ENCODE measurements at places on chromosomes 13 and 19.
A peak's percentile ranks its signal among the peaks of the same experiment; 100 is the strongest.

DNA sequence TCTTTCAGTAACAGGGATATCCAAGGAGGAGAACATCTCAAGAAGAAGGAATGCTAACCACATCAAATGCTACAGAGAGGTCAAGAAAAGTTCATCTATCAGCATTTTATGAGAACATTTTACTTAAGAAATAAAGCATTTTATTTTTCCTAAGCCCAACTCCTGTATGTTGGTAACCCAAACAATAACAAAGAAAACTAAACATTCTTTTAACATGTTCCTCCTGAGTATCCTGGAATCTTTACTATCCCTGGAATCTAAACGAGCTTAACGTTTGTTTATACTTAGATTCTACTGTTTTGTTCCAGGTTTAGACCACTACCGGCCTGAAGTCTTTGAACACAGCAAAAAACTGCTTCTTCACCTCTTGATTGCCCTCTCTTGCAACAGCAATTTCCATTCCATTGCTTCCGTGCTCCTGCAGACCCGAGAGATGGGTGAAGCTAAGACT, 89.7 kb downstream of the ZAR1L start:
- peak; percentile 45 for DNase-seq

DNA sequence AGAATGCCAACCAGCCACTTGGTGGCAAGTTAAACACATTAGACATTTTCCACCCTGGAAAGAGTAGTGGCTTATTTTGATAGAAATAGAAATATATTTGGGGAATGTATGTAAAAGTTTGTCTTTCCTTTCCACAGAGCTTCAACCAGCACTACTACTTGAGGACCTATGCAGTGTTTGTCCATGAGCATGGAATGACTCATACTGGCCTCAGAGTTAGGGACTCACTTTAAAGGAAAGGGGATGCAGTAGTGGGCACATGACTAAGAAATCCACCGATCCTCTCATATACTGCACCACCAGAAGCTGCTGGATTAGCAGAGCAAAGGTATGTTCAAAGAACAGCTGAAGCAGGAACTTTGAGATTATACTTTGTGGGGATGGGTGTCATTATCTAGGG, 62.6 kb downstream of the LACC1 start:
- no peak for DNase-seq

DNA sequence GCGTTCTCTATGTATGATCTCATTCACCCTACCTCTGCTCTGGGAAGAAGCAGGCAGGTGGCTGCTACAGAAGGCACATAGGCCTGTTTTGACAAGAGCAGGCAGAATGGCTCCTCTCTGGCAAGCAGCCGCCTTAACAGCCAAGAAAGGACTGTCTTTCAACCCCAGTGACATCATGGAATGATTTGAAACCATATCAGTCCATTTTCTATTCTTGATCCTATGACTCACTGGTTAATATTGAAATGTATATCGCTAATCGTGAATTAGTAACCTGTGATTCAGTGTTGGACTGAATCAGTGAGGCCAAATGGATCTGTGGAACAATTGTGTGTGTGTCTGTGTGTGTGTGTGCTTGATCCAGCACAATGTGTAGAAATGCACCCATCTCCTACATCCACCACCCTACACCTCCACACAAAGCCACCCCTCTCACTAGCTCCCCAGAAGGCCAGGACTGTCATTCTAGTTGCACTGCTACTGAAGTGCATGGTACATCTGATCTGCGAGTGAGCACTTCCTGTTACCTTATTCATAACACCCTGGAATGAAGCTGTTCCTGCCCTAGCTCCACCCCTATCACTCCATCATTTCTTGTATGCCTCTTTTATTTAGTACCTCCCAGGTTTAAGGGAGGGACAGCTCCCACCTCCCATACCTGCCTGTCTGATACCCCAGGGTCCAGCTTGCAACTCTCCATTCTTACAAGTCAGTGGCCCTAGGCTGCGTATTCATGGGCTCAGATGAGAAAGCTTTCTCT, 460.0 kb downstream of the FOXO1 start:
- DNase-seq = peak; percentile 89

DNA sequence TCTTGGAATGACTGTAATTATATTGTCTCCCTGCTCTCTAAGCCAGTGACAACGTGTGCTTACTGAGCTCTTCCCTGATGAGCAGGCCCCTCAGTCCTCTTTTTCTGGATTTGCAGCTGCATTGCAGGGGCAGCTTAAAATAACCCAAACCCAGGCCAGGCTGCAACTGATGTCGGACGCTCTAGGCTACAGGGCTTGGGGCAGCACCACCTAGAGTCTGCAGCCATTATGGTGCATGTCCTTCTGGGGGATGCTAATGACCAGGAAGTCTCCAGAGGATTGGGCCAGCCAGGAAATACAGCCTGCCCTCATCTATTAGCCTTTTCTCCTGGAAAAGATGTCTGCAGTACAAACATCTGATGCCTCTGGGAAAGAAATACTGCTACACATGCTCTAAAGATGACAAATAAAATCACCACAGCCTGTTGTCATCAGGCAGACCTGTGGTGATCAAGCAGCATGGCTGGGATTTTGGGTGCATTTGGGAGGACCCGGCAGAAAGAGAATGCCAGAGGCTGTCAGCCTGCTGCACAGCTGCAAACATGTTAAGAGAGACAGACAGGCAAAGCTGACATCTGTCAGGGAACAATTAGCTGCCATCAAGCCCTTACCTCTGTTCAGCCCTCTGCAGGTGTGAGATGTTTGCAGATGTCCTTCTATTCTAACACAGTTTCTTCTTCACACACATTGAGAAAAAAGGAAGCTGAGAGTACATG, 51.8 kb downstream of the CCDC70 start:
- DNase-seq = no peak

- no peak for DNase-seq
Measured at GRCh38 chr13:98543378-98544103, 33.4 kb downstream of the STK24 start.

DNA sequence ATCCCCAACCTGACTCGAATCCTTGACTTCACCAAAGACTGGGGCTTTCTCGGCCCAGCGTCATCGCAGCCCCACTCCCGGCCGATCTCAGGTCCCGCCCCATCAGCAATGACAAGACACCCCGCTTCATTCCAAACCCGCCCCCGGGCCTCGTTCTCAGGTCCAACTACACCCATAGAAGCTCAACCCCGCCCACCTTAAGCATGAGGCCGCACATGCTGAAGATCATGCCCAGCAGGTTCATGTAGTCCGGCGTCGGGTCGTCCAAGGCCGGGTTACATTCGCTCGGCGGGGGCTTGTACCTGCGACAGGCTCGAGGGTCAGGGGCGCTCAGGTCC, 2.3 kb downstream of the WDR83 start:
- peak; percentile 95 for DNase-seq

GRCh38 chr19:46524308-46524707, 28.6 kb upstream of the PNMA8B start:
- no peak for DNase-seq

DNA sequence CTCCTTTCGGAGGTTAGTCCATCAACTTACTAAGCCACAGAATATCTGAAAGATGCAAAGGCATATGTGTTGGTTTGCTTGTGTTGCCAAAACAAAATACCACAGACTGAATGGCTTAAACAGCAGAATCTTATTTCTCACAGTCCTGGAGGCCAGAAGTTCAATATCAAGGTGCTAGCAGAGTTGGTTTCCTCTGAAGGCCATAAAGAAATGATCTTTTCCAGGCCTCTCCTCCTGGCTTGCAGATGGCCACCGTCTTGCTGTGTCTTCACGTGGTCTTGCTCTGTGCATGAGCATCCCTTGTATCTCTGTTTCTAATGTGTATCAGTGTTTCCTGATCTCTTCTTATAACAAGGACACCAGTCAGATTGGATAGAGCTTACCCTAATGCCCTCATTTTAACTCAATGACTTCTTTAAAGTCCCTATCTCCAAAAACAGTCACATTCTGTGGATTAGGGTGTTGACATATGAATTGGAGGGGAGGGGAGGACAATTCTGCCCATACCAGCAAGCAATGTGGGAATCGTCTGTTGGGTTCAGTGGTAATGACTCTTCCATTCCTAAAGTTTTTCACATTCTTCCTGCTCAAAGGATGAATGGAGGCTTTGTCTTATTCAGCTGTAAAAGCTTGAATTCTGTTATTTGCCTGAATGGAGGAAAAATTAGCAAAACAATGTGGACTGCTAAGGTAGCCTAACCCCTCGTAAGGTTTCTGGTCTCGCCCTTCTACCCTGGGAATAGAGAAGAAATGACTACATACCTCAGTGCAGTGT, 715.7 kb downstream of the DIAPH3 start:
- no peak for DNase-seq

- peak; percentile 90 for DNase-seq
Measured at GRCh38 chr19:50838239-50838638, 4.9 kb upstream of the KLK15 start.

DNA sequence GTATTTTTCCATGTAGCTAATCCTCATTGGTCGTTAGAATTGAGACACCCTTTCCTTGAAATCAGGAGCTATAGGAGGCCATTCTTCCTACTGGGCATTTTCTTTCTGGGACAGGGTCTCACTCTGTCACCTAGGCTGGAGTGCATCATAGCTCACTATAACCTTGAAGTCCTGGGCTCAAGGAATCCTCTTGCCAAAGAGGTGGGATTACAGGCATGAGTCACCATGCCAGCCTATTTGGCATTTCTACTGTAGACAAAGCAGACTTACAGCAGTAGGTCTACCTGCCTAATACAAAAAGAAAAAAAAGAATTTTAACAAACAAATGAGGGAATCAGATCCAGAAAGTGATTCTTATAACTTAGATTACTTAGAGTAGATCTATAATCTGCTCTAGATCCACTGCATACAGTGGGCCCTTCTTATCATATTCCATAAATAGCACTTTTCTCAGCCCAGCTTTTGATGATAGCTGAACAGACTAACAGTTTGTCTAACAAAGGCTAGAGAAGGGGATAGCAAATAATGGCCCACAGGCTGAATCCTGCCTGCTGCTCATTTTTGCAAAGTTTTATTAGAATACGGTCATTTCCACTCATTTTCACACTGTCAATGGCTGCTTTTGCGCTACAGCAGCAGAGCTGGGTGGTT, 36.7 kb upstream of the USPL1 start:
- no peak for DNase-seq

- no peak for DNase-seq
Measured at GRCh38 chr19:52584736-52585440, 14.8 kb downstream of the ZNF701 start.

- no peak for DNase-seq
Measured at GRCh38 chr19:1451916-1452801, 2.2 kb downstream of the APC2 start.

DNA sequence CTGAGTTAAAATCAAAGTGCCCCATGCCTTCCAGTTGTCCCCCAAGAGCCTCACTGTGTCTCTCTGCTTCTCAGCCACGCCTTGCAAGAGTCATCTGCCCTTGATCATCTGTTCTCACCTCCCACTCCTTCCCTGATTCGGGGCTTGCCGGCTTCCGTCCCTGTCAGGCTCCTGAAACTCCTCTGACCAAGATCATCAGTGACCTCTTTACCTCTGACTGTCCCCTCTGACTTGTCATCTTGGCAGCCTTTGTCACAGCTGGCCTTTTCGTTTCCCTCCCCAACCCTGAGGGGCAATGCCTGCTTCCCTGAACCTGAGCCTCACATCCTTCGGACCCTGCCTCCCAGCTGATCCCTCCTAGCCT, 66.3 kb downstream of the MAP4K1 start:
- no peak for DNase-seq

GRCh38 chr13:111864566-111864965, 202.4 kb upstream of the SOX1 start:
- DNase-seq = no peak

DNA sequence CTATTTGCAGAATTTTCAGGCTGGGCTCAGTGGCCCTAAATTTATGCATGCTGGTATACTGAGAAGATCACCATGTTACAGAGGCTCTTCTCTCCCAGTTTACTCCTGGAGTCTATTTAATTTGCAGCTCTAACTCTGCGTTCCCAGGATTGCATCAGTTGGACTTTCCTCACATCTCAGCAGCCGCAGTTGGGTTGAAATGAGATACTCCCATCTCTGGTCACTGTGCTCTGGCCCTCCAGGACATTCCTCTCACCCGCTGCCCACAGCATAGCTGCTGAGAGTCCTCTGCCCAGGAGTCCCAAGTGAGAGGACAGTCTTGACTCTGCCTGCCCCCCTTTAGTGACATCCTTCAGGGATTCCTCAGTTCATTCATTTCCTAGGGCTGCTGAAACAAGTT, 150.9 kb downstream of the LACC1 start:
- DNase-seq = no peak

DNA sequence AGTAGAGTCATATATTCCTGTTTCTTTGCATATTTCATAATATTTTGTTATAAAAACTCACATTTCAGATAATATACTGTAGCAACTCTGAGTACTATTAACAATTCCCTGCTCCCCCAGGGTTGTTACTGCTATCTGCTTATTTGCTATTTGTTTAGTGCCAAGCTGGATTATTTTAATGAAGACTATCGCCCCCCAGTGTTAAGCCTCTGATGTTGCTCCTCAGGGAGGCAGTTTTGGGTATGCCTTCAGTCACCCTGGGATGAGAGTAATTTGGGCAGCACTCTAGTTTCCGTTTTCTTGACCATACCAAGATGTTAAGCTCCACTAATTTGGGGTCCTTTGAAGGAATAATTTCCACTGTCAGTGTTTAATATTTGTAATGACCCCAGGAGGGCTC, 46.0 kb downstream of the MICU2 start:
- DNase-seq = no peak

GRCh38 chr19:7699417-7700401, 2.2 kb downstream of the FCER2 start:
- DNase-seq = peak; percentile 83

GRCh38 chr13:73985783-73986182, 148.4 kb downstream of the KLF12 start:
- DNase-seq = no peak

GRCh38 chr13:73618275-73618865, 515.8 kb downstream of the KLF12 start:
- DNase-seq = no peak

DNA sequence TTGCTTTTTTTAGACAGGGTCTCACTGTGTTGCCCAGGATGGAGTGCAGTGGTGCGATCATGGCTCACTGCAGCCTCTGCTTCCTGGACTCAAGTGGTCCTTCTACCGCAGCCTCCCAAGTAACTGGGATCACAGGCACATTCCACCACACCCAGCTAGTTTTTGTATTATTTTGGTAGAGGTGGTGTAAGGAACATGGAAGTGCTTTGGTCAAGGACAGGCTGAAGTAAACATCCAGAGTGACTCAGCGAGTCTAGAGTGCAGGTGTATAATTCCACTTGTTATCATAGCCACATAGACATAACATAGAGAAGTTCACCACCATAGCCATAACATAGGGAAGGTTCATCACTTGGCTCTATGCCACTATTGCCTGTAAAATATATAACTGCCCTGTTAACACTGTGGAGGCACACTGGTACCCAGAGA, 98.6 kb downstream of the RBM26 start:
- no peak for DNase-seq

All from osteoblast (primary cell).